Esophagus muscularis mucosa (tissue), 4 donors: ENCODE measurements at places on chromosomes 7 and 10. TPM values are rescaled to one million over a fixed set of nuclear protein-coding genes. Genes with fewer than 3 reads are reported as not detected.

GJD4 gene
- total RNA-seq = not detected

CYP2W1 gene
- total RNA-seq = not detected

CTAGE4 gene
- 0.83 TPM for total RNA-seq

TSPAN33 gene
- total RNA-seq = 7.6 TPM

SLC13A1 gene
- total RNA-seq = not detected

FAM180A gene
- 0.83 TPM for total RNA-seq

SEMA3C gene
- total RNA-seq = 165 TPM

NPSR1 gene
- not detected for total RNA-seq

DNA sequence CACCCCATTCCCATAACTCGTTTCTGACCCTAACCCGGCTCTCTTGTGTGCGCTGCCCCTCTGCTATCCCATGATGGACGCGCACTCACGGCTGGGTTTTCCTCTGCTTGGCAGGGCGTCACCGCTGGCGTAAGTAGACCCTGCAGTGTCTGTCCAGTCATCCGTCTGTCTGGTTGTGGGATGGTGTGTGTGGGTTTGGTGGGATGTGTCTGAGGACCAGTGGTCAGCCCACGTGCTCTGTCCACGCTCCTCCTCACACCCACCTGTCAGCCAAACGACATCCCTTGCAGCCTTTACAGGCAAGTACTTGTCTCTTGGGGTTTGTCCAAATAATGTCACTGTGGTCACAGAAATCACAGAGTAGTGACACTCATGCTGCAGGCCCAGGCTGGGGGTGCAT lies 20.8 kb downstream of the LDB3 start:
- peaks cover 3% of the 10 kb centered on the region for H3K36me3 ChIP-seq
- H3K4me3 ChIP-seq = no peak overlapping the region
- H3K27me3 ChIP-seq = no peaks in the 10 kb centered on the region
- DNase-seq = no peak
- peak overlapping the region; percentile 84 for H3K27ac ChIP-seq

DNA sequence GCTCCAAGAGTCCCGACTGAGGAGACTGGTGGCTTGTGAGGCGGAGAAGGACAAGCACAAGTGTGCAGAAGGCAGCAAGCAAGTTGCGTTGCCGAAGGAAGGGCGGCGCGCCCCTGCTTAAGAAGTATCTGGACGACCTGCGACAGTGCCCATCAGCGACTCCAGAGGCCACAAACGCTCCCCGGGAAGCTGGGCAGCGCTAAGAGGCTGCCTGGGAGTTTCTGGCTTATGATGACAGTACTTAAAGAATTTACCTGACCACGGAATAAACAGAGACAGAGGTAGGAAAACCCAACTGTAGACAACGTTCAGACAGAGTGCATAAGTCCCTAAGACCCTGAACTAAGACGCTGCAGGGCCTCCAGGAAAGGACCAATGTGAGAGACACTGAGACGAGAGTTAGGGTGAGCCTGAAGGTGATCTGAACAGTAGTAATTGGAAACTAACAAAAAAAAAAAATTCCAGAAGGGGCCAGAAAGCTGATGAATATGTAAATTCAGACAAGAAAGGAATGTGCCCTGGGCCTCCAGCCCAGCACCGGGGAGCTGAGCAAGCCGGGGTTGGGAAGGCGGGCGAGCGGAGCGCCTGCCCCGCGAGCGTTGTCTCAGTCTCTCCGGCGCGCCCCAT lies 1.0 kb downstream of the OSBPL3 start:
- H3K4me1 ChIP-seq = peaks cover 19% of the 10 kb centered on the region
- no peak for DNase-seq
- H3K36me3 ChIP-seq = no peaks in the 10 kb centered on the region

DNA sequence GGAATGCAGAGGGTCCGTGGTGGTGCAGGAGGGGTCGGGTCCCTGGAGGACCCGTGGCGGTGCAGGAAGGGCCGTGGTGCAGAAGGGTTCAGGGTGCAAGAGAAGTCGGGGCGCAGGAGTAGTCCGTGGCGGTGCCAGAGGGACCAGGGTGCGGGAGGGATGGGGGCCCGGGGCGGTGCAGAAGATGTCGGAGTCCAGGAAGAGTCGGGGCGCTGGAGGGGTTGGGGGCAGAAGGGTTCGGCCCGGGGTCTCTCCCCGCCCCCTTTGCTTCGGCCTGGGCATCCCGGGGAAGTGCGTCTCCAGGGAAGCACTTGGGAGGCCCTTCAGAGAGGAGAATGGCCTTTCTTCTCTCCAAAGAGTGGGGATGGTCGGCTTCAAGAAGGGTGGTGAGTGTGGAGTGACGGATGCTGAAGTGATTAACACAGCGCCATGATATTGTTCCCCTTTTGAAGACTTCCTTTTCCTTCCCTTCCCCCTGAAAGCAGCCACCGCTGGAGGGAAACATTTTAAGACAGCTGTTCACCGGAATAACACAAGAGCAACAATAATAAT lies 997 bp downstream of the WDR37 start:
- peak overlapping the region; percentile 99 for H3K27ac ChIP-seq
- H3K36me3 ChIP-seq = no peaks in the 10 kb centered on the region
- no peaks in the 10 kb centered on the region for H3K27me3 ChIP-seq
- H3K4me3 ChIP-seq = peak overlapping the region; percentile 97
- DNase-seq = no peak

- H3K27ac ChIP-seq = no peak overlapping the region
- H3K4me1 ChIP-seq = no peaks in the 10 kb centered on the region
- no peak overlapping the region for H3K4me3 ChIP-seq
- no peaks in the 10 kb centered on the region for H3K36me3 ChIP-seq
- H3K27me3 ChIP-seq = no peaks in the 10 kb centered on the region
Measured at GRCh38 chr10:12466704-12467305, 117.5 kb downstream of the CAMK1D start.

- no peaks in the 10 kb centered on the region for H3K27me3 ChIP-seq
- no peaks in the 10 kb centered on the region for H3K36me3 ChIP-seq
- DNase-seq = no peak
- peaks cover 20% of the 10 kb centered on the region for H3K4me1 ChIP-seq
Measured at GRCh38 chr7:91892821-91893340, 12.4 kb upstream of the MTERF1 start.

GRCh38 chr7:151012911-151013347 lies 11.4 kb downstream of the ATG9B start:
- no peak overlapping the region for H3K27ac ChIP-seq
- H3K36me3 ChIP-seq = peaks cover 4% of the 10 kb centered on the region
- peak overlapping the region; percentile 40 for H3K4me3 ChIP-seq
- no peak for DNase-seq
- peaks cover 31% of the 10 kb centered on the region for H3K4me1 ChIP-seq

- peak overlapping the region; percentile 77 for H3K27ac ChIP-seq
- no peaks in the 10 kb centered on the region for H3K27me3 ChIP-seq
- peaks cover 7% of the 10 kb centered on the region for H3K36me3 ChIP-seq
- H3K4me1 ChIP-seq = peaks cover 51% of the 10 kb centered on the region
Measured at GRCh38 chr7:80794631-80795573, 123.9 kb downstream of the SEMA3C start.

GRCh38 chr7:141624763-141625162 lies 73.6 kb downstream of the AGK start:
- DNase-seq = no peak
- H3K4me3 ChIP-seq = no peak overlapping the region
- H3K4me1 ChIP-seq = no peaks in the 10 kb centered on the region
- no peaks in the 10 kb centered on the region for H3K27me3 ChIP-seq
- peaks cover 58% of the 10 kb centered on the region for H3K36me3 ChIP-seq
- no peak overlapping the region for H3K27ac ChIP-seq

GRCh38 chr10:36256948-36257356 lies 614.9 kb upstream of the FZD8 start:
- no peak for DNase-seq
- peaks cover 5% of the 10 kb centered on the region for H3K4me1 ChIP-seq
- no peaks in the 10 kb centered on the region for H3K36me3 ChIP-seq

DNA sequence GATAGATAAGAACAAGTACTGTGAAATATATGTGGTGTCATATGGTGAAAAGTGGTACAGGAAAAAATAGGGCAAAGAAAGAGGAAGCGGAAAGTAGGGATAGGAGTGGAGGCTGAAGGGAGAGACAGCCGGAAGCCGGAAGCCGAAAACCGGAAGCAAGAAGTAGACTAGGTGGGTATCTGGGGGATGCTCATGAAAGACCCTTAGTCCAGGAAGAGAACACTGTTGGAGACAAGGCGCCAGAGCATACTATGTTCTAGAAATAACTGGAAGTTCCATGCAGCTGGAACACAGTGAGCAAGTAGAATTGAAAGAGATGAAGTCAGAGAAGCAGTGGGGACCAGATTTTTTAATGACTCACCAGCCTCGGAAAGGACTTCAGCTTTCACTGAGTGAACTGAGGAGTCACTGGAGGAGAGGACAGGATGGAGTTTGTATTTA lies 22.5 kb downstream of the ST8SIA6 start:
- H3K36me3 ChIP-seq = no peaks in the 10 kb centered on the region
- H3K27me3 ChIP-seq = no peaks in the 10 kb centered on the region
- no peak overlapping the region for H3K4me3 ChIP-seq
